Foreskin keratinocyte (primary cell): ENCODE measurements at places on chromosomes 4 and X.

GRCh38 chrX:119552508-119552907 lies 12.7 kb downstream of the STEEP1 start:
- DNase-seq: peak; percentile 73

DNA sequence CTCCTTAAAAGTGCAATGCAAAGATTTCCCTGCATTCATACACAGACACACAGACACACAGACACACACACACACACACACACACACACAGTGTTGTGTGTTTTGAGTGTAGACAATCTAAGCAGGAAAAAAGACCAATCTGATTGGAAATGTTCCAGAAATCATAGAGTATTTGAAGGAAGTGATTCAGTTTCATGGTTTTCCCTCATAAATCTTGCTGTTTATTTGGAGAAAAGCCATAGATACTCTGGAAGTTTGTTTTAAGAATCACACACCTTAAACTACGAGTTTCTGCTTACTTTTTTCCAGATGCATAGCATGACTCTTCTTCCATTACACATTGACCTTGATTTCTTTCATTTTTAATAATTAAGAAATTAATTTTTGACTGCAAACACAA lies 298.5 kb upstream of the BMP3 start:
- peak; percentile 86 for DNase-seq

GRCh38 chrX:78658845-78659744 lies at the start of gene RTL3:
Gene RTL3, minus strand, starts transcription at chrX:78659328. Its CDS starts 908 bp downstream, at chrX:78658420.
- DNase-seq: no peak

DNA sequence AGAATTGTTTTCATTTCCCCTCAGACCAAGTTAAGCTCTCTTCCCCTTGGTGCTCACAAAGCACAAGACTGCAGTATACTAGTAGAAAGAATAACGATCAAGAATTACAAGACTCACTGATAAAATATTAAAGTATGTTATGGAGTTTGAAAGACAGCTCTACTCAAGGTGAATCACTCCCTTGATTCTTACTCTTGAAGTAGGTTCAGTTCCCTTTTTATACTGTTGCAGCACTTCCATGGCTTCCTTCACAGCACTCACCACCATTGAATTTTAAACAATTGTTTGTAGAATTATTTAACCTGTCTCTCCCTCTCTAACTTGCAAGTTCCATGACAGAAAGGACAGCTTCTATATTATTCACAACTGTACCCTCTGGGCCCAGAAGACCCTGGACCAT lies 42.2 kb downstream of the CASK start:
- DNase-seq: no peak

DNA sequence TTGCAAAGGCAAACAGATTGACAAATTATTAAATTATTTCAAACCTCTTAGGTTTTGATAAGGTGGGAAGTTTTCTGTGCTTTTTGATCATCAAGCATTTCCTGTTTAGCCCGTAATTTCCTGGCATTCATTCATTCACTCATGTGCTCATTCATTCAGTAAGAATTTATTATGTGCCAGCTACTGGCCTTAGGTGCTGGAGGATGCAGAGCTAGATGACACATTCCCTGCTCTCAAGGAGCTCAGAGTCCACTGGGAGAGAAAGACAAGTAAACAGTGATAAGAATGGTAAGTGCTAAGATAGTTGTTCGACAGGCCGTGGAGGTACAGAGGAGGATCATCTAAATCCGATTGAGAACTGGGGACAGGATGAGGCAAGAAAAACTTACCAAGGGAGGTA lies 153.0 kb downstream of the DCTD start:
- DNase-seq: no peak

GRCh38 chr4:148124512-148124911 lies 317.7 kb downstream of the NR3C2 start:
- no peak for DNase-seq

GRCh38 chr4:37490391-37491347 lies 195.5 kb downstream of the RELL1 start:
- DNase-seq: no peak

GRCh38 chr4:16237715-16238114 lies 11.4 kb upstream of the TAPT1 start:
- no peak for DNase-seq

GRCh38 chr4:153791746-153792617 lies 3.1 kb upstream of the SFRP2 start:
- peak; percentile 56 for DNase-seq

DNA sequence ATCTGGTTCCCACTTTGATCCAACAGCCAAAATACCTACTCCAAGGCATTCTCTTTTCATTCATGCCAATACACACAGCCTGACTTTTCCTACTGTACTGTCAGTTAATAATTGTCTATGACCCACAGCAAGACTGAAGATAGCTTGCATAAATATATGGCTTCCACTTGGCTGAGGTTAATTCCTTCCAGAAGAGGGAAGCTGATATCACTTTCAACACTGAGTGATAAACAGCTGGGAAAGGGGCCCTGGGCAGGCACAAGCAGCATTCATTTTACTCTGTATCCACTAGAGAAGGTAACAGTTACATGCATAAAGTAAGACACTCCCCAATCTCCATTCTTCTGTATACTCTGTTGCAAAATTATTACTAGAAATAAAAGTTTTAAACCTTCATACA lies 200.2 kb upstream of the UGT8 start:
- no peak for DNase-seq

DNA sequence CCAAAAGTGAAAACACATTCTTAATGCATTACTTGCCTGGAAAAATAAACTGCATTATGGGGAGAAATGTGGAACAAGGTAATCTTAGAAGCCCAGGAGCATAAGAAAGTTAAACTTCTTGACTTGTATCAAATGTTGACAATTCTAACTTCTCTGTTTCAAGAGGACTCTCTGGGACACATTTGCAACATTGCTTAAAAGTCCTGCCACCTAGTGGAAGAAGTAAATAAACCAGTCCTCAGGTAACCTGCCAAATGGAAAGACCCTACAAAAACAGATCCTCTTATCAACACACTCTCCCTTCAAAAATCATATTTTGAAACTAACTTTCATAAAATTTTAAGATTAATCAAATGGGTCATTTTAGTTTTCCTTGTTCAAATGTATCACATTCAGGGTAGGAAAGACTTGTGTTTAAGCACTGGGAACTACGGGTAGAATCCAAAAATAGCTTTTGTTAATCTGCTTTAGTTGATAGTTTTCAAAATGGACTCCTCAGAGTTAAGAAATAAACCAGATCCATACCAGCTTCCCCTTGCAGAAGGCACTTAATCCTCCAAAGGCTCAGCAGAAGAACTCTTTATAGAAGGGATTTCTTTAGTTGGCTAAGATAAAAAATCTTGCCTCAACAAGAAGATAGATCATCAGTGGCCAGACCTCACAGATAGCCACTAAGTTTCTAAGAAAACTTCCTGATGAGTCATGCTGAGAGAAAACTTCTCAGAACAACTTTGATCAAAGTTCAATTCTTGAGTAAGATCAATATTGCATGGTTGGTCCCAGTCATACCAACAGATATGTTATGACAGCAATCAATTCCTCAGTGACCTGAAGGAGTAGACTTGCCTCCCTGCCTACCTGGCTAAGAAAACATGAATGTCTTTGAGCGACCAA lies 141.7 kb downstream of the HHIP start:
- peak; percentile 24 for DNase-seq

GRCh38 chr4:168221301-168221700 lies 97.3 kb downstream of the DDX60 start:
- peak; percentile 21 for DNase-seq

DNA sequence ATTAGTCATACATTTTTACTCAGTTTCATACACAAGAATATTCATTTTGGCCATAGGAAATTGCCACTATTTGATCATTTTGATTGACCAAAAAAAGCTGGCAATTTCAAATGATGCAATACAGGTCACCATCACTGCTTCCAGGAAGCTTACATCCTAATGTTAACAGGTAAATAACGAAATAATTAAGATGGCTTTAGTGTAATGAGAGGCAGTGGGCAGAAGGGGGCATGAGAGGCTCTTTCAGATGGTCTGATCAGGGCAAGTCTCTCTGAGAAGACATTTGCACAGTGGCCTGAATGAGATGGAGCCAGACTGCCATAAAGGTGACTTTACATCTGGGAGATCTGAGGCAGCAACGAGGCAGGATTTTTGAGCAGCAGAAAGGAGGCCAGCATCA lies 170.7 kb downstream of the SLIT2 start:
- DNase-seq: no peak

DNA sequence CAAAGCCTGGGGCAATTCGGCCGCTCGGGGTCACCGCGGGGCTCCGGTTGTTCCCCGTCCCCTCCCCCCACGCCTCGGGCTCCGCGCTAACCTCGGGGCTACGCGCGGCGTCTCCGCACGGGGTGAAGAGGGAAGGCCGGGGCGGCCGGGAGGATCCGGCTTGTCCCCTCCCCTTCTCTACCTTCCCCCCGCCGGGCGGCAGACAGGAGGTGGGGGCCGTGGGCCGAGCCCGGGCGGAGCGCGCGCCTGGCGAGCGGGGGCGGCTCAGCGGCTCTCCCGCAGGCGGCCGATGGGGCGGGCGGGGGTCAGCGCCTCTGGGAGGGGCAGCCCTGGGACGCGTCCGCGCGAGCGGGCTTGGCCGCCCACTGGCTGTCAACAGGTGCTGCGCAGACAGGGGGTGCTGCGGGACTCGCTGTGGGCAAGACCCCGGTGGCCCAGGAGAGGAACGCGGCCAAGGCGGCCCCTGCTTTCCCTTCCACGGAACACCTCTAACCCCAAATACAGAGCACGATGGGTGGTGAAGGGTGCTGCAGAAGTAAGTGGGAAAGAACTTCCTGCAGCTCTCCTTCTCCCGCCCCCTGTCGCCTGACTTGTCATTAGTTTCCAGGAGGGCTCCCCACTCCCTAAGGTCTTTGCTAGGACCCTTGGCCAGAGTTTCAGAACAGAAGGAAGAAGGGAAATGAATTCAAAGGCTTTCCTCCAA lies at the start of gene PDGFC:
TSS of gene PDGFC (minus strand) at position 124 of the 703 bp plus-strand sequence. CDS start 896 bp downstream, outside the sequence.
- DNase-seq: peak; percentile 44

GRCh38 chr4:83356899-83357661 lies 22.4 kb upstream of the HPSE start:
- peak; percentile 93 for DNase-seq

- no peak for DNase-seq
These were observed 4.3 kb downstream of the MGST2 start for GRCh38 chr4:139669890-139670289.

DNA sequence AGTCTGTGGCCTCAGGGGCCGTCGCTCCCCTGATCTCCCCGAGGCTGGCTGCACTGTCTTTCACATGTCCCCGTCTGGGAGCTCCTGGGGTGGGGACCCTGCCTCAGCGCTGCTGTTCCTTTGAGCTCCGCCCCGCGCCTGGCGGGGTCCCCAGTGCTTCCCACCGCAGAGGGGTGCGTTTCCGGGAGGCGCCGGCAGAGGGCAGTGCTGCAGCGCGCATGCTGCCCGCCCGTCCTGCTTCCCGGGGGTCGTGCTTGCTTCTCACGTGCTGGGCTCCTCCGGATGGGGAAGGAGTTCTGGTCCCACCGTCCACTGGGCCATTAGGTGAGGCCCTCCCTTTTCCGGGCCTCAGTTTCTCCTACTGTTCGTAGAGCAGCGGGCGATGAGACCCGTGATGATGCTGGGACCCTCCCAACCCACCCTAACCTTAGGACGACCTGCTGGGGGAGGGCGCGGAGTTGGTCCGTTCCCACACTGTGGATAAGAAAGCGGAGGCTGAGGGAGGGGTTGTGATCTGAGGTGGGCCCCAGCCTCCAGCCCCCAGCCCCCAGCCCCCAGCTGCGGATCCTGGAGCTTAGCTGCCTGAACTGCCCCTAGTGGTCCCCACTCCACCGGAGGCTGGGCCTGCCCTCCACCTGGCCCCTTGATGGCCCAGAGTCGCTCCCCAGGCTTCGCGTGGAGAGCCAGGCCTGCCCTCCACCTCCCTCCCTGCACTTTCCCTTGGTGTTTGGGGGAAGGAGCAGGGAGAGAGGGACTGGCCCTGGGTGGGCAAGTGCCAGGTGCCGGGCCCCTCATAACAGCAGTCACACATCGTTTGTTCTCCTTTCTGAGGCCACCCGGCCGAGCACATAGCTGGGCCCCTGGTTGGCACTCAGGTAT lies 15.3 kb downstream of the CPZ start:
- DNase-seq: no peak

DNA sequence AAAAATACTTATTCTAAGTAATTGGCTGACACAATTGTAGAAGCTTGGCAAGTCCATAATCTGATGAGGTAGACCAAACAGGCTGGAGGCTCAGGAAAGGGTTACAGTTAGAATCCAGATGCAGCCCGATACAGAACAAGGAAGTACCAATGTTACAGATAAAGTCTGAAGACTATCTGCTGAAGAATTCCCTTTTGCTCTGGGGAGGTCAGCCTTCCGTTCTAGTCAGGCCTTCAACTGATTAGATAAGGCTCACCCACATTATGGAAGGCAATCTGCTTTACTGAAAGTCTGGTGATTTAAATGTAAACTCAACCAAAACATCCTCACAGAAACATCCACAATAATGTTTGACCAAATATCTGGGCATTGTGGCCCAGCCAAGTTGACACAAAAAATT lies 7.4 kb upstream of the DYNLT3 start:
- DNase-seq: no peak

DNA sequence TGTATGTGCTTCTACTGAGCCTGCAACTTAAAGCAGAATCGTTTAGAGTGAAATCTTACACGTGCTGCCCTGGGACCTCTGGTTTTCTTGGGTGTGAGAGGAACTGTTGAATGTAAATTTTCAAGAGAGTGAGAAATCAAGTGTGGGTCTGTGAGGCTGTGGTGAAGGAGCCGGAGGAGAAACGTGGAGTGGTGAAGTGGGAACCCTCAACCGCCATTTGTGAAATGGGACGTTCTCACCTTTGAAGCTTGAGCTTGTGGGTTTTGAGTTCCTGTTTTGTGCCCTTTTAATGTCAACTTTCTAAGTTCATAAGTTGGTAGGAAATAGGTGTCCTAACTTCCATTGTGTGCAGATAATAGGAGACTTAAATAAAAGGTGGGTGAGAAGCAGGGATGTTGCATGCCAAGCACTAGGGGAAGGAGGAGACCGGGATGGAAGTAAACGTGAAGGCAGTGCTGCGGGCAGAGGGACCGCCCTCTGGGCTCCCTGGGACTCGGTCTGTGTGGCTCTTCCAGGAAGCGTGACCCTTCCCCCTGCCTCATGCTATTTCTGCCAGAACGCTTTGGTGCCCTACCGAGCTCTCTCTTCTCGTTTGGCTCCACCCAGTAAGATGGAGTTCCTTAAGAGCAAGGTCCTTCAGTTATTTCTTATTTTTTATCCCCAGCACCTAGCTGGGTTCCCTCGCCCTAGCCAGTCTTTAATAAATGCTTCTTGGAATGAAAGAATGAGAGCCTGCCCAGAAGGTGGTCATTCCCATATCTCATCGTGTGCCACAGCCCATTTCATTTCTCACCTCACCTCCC lies 56.0 kb downstream of the TMEM131L start:
- no peak for DNase-seq

GRCh38 chr4:78014889-78015886 lies 41.9 kb upstream of the FRAS1 start:
- no peak for DNase-seq
